ENCODE measurements at places on chromosomes 16 and 17.

DNA sequence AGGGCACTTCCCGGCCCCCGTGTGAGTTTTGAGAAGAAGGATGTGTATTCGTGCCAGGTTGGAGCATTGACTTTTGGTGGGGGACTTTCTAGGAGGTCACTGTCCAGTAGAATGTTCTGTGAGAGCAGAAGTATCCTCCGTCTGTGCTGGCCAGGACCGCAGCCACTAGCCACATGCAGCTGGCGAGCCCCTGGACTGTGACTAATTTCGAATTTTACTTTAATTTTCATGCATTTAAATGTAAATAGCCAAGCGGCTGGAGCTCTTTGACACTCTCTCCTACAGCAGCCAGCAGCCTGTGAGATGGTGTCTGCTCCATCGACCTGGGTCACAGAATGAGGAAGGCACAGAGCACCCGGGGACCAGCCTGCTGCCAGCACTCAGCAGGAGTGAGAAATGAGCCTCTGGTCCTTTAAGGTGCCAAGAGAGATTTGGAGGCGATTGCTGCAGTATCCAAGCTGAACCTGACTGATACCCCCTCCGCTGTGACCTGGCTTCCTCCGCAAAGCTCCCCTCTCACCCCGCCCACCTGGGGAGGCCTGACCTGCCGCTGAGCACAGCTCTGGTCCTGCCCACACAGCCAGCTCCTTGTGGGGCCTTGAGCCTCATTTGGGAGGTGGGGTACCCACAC is 7.8 kb downstream of the ATP2A3 start:
- DNase-seq, result no peak

- no peak for DNase-seq
Measured at GRCh38 chr16:66325717-66326376, 40.6 kb upstream of the CDH5 start.

DNA sequence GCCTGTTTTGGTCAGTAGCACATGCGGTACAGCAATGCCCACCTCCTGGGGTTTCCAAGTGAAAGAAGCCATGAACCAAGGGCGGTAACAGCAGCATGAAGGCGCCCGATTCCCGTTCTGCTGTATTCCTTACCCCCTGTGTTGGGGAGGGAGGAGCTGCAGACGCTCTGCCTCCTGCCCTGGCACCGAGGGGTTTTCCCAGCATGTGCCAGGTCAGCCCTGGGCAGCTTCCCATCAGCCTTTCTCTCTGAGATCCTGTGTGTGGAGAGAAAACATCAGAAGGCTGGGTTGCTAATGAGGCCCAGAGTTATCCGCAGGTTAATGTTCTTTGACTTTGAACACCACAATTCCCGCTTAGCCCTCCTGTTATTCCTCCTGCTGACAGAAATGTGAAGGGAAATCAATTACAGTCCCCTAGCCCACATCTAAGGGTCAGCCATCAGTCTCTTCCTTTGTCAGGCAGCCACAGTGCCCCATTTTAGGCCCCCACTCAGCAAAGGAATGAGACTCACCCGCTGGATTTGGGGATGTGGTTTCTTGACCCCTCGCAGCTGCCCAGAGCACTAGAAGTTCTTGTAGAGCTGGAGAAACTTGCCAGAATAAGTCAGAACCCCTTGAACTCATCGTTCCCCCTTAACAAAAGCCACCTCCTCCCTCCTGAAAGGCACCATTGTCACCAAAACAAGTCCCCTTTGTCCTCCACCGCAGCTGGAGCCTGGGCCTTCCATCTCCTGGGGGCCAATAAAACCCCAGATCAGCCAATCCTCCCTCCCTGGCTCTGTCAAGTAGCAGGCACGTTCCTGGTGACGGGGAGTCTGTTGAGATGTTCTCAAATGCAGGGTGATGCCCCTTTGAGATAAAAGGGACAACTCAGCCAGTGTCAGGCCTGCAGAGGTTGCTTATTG is 168.5 kb downstream of the KATNIP start:
- no peak for DNase-seq

GRCh38 chr17:2958706-2959222 is 104.6 kb downstream of the OR1D5 start:
- no peak for DNase-seq

GRCh38 chr16:80462917-80463316 is 77.9 kb upstream of the DYNLRB2 start:
- no peak for DNase-seq

DNA sequence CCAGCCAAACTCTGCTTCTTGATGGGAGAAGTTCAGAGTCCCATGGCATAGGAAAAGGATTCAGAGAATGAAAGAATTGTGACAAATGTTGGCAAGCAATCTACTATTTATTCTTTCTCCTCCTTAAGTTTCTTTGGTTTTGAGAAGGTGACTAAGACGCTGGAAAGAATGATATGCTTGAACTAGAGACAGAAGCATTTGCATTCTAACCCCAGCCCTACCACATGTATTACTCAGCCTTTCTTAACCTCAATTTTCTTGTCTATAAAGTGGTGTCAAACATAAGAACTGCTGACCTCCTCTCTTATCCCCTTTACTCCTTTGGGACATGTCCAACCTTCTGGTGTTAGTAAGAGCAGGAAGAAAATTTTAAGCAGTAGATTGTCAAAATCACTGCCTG is 124.7 kb downstream of the HS3ST2 start:
- DNase-seq, result no peak

GRCh38 chr17:48546924-48547807 is 2.3 kb upstream of the HOXB2 start:
- DNase-seq, result no peak
